ENCODE measurements at places on chromosomes 2 and 18.
A peak's percentile ranks its signal among the peaks of the same experiment; 100 is the strongest.

GRCh38 chr2:240297256-240298116 lies 138.0 kb upstream of the GPC1 start:
- no peak for DNase-seq

GRCh38 chr2:123073956-123074355 lies 951.1 kb upstream of the CNTNAP5 start:
- no peak for DNase-seq

DNA sequence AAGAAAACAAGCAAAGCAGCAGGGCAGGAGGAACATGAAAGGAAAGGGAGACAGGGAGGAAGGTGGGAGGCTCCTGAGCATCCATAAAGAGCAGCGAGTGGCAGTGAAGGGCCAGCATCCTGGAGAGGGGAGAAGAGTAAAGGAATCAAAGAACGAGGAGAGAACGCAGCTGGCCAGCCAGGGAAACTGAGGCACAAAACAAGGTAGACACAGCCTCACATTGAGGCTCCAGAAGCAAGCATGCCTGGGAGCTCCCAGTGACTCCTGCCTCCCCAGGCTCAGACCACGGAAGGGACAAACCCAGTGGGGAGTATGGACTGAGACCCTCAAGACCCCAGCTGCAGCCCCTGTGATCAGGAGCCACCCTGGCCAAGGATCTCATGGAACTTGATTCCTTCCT lies 14.0 kb upstream of the TNS1 start:
- no peak for DNase-seq

DNA sequence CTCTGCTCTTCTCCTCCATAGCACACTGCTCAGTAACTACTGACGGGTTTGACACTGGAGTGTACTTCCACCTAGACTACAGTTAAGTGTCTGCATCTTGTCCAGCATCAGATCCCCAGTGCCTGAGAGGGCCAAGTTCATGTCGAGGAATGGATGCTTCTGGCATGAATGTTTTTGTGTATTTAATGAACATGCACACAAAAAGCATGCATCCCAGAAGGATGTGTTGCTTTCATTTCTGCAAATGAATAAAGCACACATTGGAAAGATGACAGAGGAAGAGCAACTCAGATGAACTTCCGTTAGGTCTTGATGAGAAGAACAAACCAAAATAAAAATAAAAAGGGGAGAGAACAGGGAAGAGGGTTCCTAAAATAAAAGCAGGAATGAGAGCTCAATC lies 27.9 kb downstream of the C2orf49 start:
- no peak for DNase-seq

DNA sequence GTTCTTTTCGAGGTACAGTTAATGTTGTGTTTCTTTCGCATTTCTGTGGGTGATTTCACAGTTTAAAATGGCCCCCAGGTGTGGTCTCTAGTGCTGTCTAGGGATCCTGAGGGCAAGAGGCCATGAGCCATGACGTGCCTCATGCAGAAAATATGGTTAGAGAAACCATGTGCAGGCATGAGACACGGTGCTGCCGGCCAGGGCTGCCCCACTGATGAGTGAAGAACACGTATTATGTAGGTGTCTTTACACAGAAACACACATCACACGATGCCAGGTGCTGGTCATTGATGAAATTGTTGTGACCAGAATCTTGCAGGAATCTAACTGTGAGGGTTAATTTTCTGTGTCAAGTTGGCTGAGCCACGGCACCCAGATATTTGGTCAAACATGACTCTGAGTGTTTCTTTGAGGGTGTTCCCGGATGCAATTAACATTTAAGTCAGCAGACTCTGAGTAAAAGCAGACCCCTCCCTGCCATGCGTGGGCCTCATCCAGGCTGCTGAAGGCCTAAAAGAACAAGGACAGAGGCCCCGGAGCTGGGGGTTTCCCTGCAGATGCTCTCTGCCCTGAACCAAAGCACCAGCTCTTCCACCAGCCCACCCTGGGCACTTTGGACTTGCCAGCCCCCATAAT lies 463.0 kb upstream of the MYT1L start:
- no peak for DNase-seq

GRCh38 chr2:112187805-112188596 lies 49.8 kb downstream of the FBLN7 start:
- peak; percentile 65 for DNase-seq

- DNase-seq, result no peak
These were observed 173.7 kb downstream of the NR4A2 start for GRCh38 chr2:156158808-156159207.

DNA sequence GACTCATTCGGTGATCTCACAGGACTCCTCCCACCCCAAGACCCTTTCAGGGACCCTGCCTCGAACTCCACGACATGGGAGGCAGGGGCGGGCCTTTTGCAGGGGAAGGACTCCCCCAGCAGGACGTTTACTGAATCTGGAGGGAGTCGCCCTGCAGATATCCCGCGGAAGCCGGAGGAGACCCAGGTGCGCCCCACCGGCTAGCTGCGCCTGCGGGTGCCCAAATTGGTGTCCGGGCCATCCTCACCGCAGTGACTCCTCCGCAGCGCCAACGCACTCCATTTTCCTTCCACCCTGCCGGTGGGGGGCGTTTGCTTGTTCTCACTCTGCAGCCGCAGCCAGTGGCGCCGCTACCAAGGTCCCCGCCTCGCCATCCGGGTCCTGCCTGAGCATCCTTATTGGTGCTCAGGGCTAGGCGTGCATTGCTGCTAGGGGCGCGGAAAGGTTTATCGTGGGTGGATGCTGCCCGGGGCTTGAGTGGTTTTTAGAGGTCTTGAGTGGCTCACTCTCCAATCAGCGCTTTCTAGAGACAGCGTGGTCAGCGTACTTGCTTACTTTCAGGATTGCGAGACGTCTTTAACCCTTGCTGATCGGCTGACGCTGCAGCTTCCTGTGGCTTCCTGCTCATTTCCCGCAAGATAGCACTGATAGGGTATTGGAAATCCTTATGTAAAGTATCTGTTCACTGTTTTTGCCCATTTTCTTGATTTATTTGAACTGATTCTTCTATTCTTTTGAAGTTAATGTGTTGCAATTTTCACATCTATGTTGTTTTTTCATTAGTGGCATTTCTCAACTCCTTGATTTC lies 81.4 kb downstream of the BIN1 start:
- peak; percentile 48 for DNase-seq

DNA sequence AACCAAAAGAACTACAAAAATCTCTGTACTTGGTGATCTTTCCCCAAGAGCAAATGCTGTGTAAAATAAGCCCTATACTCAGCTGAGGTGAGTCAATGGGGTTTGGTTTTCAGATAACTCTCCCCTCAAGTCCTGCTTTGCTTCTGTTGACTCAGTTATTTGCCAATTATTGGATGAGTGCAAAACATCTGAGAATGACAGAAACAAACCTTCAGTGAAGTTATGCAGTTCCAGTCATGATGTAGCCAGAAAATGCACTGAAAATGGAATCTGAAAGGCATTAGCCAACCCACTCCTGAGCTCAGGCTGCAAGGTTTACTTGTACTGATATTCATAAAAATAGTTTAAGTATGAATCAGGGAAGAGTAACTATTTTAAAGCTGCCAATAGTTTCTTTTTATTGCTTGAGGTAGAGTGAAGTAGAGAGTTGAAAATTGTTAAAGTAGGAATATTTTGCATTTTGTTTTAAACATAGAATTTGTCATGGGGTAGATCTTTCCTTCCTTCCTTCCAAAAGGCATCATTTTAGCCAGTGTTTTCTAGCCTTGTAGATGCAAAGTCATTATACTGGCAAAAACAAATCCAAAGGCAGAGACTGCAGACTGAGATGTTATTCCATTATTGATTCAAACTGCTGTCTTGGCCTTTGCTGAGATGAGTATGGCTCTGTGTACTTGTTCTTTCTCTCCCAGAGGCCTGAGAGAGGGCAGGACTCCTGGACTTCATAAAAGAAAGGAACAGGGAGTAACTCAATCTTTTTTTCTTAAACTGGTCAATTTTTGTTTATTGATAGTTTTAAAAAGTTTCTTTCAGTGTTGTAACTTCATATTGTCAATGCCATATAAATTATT lies 215.3 kb downstream of the RND3 start:
- DNase-seq, result no peak

DNA sequence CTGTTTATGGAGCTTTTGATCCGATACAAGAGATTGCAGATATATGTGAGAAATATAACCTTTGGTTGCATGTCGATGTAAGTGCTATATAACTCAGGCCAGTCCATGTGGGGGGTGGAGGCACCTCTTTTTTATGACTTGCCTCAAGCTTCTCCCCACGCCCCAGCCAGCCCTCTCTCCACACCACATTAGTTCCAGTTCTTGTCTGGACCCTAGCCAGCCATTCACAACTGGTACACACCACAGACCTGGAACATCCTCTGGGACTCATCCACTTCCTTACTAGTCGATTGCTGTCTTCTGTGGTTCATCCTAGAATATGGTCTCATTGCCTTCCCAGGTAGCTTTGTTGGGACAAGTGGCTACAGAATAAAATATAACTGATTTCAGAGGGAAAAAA lies 31.0 kb downstream of the GAD1 start:
- DNase-seq, result no peak

GRCh38 chr18:42264497-42264896 lies 309.5 kb downstream of the PIK3C3 start:
- no peak for DNase-seq

DNA sequence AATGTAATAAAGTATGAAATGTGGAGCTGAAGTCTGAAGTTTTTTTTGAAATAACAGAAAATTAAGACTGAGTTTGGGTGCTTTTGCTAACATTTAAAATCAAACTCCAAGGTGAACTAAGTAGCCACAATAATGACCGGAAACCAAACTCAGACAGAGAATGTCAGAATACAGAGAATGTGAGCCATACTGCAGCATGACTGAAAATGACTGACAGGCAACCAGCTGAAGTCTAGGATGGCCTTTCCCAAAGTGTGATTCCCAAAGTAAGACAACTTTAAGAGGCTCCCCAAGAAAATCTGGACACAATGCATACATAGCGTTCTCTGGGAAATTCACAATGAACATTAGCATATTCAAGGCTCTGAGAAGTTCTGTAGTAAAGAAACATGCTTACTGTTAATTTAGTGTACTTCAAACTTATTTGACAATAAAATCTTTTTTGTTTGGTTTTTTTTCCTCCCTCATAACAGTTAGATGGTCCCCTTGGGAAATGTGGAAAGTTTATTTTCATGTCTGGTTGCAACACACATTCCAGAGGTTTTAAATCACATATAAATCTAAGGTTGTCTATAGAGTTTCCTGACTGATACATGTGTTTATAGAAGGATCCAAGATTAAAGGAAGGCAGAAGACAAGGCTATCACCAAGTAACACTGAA lies 28.6 kb downstream of the PLA2R1 start:
- DNase-seq, result no peak

DNA sequence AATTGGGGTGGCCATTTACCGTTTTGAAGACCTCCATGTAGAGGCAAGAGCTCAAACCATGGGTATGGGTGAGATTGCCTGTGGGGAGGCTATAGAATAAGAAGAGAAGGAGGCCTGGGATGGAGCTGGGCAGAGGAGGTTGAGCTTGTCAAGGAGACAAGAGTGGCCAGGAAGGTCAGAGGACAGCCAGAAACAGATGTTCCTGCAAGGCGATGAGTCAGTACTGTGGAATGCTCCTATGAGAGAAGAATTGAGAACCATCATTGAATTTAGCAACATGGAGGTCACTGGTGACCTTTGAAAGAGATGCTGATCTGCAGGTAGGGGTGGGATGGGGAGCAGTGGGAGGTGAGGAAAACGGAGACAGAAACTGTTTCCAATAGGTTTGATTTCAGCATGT lies 3.5 kb downstream of the ACSL3 start:
- no peak for DNase-seq

GRCh38 chr2:62423235-62423634 lies 82.8 kb downstream of the TMEM17 start:
- DNase-seq, result no peak

DNA sequence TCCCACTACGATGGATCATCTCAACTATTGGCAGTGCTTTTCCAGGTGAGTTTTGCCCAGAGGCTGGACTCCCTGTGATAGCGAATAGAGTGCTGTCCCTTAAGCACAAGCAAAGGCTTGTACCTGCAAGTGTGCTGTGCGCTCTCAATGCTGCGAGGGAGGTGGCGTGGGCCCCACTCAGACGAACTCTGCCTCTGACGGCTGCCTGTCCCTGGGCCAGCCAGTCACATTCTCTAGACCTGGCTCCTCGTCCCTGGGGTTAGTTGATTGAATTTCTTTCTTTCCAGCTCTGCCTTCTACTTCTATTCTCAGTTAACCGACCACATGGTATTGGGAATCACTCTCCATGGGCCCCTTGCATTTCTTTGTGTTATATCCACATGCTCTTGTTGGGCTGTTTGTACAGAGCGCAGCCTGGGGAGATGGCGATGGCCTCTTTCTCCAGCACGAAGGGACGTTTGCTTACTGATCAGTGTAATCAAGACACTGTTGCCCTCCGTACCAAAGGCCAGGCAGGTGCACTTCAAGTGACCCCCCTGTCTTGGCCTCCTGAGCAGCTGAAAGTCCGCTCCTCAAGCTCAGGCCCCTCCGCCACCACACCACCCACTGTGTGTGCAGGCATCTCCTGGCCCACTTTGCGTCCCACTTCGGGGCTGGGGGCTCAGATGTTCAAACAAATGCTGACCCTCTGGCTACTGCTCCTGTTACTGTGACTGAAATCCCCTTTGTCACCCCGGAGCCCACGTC lies 151.3 kb downstream of the ZNF236 start:
- no peak for DNase-seq

GRCh38 chr18:45958730-45959129 lies 8.4 kb downstream of the EPG5 start:
- no peak for DNase-seq

GRCh38 chr18:63083555-63083954 lies 236.0 kb downstream of the BCL2 start:
- DNase-seq, result no peak

- no peak for DNase-seq
These were observed 506.9 kb upstream of the MYT1L start for GRCh38 chr2:2837746-2838547.

DNA sequence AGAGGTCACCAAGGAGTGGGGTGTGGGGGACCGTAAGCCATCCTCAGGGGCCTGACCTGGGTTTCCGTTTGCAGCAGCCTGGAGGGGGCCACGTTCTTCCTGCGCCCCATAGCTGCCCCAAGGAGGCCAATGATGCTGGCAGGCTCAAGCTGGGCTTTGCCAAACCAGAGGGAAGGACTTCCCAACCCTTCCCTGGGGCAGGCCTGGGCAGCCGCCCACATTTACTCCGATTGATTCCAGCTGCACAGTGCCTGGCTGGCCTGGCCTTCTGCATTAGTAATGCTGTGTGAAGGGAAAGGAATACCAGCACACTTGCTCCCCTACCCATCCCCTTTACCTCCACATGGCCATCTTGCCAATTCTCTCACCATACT lies 360.6 kb upstream of the SLC14A2 start:
- no peak for DNase-seq

- DNase-seq, result no peak
These were observed 372.8 kb upstream of the ST6GAL2 start for GRCh38 chr2:107258531-107259407.

- no peak for DNase-seq
These were observed 55.0 kb downstream of the TMEM163 start for GRCh38 chr2:134663451-134664450.

GRCh38 chr2:172375251-172375650 lies 52.1 kb upstream of the ITGA6 start:
- no peak for DNase-seq
